Kidney epithelial cell (primary cell): ENCODE measurements at places on chromosomes 5 and 9. TPM values are rescaled to one million over a fixed set of nuclear protein-coding genes. Genes with fewer than 3 reads are reported as not detected.

- no peak for DNase-seq
Observed at GRCh38 chr9:134352247-134352933, 26.1 kb downstream of the RXRA start.

DNA sequence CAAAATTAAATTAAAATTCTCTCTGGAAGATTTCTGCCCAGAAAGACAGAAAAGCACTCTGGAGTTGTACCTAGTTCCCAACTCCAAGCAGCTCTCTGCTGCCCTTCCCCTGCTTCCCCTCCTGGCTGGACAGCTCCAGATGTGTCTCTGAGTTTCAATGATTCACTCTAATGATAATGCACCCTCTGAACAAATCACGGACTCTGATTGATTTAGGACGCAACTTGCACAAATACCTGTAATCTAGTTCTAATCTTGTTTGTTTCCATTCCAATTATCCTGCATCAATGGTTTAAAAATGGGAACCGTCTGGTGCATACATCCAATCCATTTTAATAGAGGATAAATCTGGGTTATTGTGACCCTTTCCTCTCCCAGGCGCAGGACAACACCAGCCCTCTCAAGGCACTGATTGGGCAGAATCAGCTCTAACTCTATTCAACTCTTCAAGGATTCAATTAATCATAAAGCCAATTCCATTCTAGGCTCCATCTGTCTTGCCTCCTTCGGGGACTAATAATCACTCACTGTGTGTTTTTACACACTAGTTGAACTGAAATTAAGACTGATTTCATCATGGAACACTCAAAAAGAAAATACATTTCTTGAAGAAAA lies 111.2 kb upstream of the LRRTM2 start:
- no peak for DNase-seq

The ADAMTS2 gene
- total RNA-seq: 1.8 and 2.3 TPM in 2 replicates

DNA sequence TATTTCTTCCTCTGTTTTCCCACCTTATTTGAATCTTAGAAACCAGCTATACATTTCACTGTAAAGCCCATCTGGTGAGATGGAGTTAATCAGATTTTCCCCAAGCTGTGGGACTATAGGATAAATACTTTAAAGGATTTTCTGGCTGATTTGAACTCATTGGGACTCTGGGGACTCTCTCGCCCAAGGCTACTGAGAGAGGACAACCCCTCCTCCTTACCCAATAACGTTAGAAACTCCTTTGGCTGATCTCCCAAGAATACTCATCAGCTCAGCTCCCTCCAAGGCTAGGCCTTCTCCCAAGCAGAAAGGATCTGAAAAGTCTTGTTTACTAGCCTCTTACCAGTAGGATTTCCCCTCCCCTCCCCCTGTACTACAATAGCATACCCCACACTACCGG lies 1.5 kb upstream of the GLRA1 start:
- DNase-seq: no peak

The MARVELD2 gene
- 27.6 and 28.6 TPM in 2 replicates for total RNA-seq

- DNase-seq: no peak
Observed at GRCh38 chr9:84478996-84479395, 138.4 kb upstream of the SLC28A3 start.

GRCh38 chr5:99878830-99879229 lies 656.3 kb upstream of the FAM174A start:
- DNase-seq: no peak

GRCh38 chr9:134621558-134622110 lies 20.0 kb upstream of the COL5A1 start:
- no peak for DNase-seq

DNA sequence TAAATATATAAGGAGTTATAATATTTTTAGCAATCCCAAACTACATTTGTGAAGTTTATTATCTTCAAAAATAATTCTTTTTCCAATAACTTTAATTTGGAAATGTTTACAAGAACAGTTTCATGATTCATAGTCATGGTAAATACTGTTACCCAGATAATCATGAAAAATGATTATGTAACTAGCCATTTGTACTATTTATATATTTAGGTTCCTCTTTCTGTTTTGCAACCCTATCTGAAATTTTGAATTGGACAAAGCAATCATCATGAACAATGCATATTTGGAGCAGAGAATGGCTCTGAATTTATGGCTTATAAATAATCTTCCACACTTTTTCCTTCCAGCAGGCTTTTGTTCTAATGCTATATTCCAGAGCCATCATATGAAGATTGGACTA lies 499.7 kb downstream of the SLCO4C1 start:
- DNase-seq: no peak

- no peak for DNase-seq
Observed at GRCh38 chr9:34496149-34496712, 26.6 kb downstream of the ENHO start.

DNA sequence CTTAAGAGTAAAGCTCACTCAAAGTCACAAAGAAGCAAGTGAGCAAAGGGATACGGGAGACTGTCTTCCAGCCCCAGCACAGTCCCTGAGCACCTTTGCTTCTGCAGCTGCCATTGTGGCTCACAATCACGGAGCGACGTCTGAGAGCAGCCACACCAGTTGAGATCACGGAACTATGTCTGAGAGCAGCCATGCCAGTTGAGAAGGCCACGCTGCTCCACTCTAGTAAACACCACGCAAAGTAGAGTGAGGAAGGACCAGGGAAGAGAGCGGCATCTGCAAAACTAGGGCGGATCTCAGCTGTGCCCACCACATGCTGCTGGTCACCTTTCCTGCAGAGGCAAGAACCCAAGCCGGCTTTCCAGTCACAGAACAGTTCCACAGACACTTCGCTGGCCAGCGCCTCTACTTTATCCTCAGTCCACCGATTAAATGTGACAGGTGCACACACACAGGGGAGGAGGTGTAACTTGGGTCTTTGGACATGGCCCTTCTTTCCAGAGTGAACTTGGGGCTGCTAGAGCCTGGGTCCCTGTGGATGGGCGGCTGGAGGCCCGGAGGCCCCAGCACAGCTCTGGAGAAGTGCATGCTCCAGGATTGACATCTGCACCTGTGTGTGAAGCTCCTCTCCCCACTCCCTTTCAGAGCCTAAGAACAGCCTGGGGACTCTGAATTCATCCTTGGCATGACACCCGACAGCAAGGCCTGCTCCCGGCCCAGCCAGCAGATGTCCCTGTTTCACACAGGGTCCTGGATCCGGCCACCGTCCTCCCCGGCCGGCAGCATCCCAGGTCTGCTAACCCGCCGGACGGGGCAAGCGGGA lies 324.9 kb upstream of the IRX4 start:
- DNase-seq: no peak

The MAPKAP1 gene
- 101 and 116 TPM in 2 replicates for total RNA-seq

The AQP7 gene
- total RNA-seq: not detected in 2 replicates

- DNase-seq: no peak
Observed at GRCh38 chr9:71552480-71552879, 215.8 kb downstream of the CEMIP2 start.

- DNase-seq: no peak
Observed at GRCh38 chr5:155750571-155750970, 576.4 kb upstream of the SGCD start.

The ZNF474 gene
- 0.68 and 1.1 TPM in 2 replicates for total RNA-seq

DNA sequence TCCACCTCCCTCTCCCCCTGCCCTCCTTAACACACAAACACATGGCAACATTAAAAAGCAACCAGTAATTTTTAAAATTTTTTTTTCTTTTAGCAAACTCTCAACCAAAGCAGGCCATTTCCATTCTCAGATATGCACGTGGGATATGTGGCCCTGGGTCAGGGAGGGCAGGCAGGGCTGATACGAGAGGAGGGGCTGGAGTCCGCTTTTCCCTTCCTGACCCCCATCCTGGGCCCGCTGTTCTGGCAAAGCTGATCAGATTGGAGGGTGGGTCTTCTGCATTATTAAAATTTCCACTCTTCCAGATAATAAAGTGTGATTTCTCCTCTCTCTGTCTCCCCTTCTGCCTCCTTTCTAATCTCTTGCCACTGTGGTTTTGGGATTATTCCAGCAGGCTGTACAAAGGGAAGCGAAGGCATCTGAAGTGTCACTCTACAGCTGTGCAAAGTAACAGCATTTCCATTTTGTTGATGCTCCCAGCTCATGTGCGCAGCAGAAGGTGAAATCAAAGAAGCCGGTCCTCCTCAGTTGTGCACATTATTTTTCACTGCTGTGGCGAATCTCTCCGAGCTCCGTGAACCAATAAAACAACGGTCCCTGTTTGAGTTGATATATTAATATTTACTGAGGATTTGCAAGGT lies 12.0 kb downstream of the IRX1 start:
- DNase-seq: no peak

The KIAA0825 gene
- 2.7 and 3.2 TPM in 2 replicates for total RNA-seq

DNA sequence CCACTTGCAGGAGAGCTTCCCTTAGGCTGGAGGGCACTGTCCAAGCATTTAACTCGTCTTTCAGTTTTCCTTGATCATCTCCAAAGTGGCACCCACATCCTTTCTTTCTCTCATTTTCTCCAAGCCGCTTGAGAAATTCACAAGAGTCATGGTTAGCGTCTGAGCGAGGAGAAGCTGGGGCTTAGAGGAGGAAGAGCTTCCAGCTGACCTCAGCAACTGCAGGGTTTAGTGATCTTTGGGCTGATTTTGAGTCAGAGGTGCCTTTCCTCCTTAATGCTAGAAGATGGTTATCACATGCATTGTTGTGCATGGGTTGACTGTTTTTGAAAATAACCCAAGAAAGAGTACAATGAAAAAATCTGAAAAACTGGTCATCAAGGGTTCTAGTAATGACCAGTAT lies 134.7 kb downstream of the GADD45G start:
- DNase-seq: no peak

- DNase-seq: no peak
Observed at GRCh38 chr9:79395755-79396154, 176.0 kb upstream of the TLE4 start.

- no peak for DNase-seq
Observed at GRCh38 chr9:33867747-33868439, 50.9 kb downstream of the UBE2R2 start.

The CEL gene
- total RNA-seq: 0.68 and 1.2 TPM in 2 replicates

The ACOT12 gene
- total RNA-seq: not detected in 2 replicates

GRCh38 chr5:132019857-132020555 lies 8.5 kb upstream of the ACSL6 start:
- DNase-seq: no peak

DNA sequence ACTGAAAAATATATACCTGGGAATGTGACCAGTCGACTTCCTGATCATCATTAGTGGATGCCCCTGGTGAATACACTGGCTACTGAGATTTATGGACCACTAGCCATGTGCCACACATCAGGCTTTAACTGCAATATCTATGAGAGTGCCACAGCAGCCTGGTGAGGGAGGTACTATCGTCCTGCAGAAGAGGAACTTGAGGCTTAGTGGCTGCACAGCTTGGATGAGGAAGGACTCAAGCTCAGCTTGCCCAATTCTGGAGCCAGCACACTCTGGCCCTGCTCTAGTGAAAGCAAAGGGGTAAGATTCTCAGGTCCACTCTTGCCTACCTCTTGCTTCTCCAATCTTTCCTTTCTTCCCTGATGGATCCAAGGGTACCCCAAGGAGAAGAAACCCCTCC lies 129.3 kb downstream of the ENTREP1 start:
- no peak for DNase-seq

DNA sequence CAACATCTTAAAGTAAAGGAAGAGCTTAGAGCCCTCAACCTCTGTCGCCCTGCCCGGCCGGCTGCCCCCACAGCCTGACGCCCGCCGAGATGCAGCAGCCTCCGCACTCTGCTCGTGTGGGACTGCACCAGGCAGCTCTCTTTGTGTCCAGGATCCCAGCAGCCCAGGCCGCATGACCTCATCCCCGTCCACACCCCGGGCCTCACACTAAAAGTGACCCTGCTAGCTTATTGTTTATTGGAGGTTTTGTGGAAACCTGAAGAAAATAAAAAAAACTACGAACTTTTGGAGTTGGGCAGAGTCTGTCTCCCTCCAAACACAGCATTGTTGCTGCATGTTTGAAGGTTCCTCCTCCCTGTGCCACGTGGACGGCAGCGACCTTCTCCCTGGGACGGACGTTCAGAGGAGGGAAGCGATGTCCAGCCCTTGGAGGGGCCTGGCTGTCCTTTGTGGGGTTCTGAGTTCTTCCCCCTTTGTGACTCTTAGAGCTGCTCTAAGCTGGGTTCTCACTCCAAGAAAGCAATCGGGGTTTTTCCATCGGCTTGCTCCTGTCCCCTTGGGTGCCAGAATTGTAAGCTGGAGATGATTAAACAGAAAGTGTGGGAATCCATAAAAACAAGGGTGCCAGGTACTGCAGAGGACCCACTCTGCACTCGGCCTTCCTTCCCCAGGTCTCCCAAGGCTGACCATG lies 103.5 kb upstream of the COL5A1 start:
- DNase-seq: no peak

GRCh38 chr9:38765101-38765500 lies 45.2 kb upstream of the FAM240B start:
- no peak for DNase-seq

The ENTPD2 gene
- total RNA-seq: 0.21 TPM in 1 of 2 replicates, not detected in the other

- no peak for DNase-seq
Observed at GRCh38 chr5:88646866-88647265, 236.1 kb downstream of the MEF2C start.

DNA sequence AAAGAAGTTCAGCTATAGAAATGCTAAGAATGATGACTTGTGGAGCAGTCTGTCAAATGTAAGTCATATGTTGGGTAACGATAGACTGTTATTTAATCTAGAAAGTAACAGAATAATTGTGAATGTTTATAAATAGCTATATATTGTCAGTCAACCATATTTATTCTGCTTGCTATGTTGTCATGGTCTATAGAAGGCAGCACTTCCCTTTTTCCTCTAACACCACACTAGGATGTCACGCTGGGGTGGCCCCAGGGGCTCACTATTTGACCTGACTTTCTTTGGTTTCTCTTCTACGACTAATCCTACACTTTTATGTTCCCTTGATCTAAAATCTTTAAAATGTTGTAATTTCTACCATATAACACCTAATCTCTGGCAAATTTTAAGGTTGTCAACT lies 20.5 kb downstream of the ERAP2 start:
- no peak for DNase-seq

GRCh38 chr9:89448381-89448780 lies 49.5 kb downstream of the SEMA4D start:
- no peak for DNase-seq

DNA sequence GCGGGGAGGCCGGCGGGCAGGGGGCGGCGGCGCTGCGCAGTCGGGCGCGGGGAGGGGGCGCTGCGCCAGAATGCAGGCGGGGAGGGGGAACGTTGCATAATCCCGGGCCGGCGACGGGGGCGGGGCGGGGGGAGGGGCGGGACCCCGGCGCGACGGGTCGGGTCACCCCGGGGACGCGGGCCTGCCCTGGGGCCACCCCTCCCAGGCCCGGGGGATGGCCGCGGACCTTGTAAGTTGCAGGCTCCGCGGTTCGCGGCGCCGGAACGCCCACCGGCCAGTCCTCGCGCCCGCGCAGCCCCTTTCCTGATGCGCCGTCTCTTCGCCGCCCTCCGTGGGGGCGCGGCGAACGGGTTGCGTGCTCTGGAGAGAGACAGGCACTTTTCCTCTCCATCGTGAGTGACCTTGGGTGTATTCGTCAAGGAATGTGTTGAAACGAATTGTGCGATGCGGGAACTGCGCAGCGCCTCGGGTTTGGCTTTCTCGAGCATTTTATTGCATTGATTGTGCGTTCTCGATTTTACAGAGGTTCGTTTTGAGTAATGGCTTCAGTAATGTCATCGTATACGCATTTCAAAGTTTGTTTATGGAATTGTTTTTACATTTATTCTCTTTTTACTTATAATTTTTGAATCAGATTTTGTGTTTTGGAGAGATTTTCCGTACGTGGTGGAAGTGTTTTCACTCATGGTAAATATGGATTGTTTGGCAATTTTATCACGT lies 802 bp downstream of the SPIN1 start:
- DNase-seq: no peak

The OR2V1 gene
- not detected in 2 replicates for total RNA-seq
